ENCODE measurements at places on chromosomes 5 and 9.

GRCh38 chr5:112087222-112087621 is 330.2 kb upstream of the NREP start:
- DNase-seq: no peak

DNA sequence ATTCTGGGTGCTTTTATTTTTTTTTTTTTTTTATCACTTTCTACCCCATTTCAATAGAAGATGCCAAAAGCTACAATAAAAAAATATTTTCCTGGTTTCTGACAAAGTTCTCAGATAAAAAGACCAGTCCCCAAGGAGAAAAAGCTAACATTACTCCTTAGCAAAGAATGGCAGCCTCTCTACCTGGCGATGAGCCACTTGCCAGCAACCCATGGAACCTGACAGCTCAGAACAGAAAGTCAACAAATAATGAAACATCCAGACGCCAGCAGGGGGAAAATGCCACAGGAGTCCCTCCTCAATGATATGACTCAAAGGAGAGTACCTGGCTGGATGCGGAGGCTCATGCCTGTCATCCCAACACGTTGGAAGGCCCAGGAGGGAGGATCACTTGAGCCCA is 123.2 kb downstream of the MYO10 start:
- no peak for DNase-seq

GRCh38 chr9:109745335-109746283 is 34.4 kb upstream of the PALM2AKAP2 start:
- no peak for DNase-seq

DNA sequence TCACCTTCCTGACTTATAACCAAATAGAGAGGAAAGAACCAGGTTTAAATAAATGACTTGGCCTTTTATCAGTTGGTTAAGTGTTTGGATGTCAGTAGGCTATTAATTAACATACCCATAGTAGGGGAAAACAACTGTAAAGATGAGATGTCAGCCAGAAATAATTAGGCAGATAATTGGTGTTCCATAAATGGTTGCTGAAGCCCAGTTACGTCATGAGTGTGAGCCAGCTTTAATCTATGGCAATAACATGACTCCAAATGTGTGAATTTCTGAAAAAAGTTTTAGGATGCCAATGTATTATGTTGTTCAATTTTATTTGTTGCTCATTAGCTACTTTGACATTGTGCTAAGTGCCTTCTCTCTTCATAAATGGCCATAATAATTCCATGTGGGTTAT is 180.5 kb downstream of the FBXL7 start:
- no peak for DNase-seq

DNA sequence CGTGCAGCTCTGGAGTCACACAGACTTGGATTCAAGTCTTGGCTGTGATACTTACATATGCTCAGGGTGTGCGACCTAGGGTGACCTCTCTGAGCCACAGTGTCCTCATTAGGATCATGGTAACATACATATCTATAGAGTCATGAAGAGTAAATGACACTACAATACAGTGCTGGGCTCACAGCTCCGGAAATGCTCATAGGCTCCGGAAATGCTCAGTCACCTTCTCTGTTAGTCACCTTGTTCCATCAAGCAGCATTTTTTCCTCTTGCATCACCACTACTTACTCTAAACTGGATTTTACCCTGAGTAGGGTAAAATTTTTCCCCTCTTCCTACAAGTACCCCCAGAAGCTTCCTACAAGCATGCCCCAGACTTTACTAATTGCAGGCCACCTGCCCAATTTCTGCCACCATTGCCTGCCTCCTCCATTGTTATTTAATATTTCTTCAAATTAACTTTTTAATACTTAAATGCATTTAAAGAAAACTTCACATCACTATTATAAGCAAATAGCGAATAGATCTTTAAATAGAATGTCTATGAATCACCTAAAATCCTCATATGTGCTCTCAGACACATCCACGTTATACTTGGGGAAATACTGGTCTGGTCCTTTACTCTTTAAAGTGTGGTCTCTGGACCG is 147.6 kb upstream of the SPRY4 start:
- DNase-seq: no peak

DNA sequence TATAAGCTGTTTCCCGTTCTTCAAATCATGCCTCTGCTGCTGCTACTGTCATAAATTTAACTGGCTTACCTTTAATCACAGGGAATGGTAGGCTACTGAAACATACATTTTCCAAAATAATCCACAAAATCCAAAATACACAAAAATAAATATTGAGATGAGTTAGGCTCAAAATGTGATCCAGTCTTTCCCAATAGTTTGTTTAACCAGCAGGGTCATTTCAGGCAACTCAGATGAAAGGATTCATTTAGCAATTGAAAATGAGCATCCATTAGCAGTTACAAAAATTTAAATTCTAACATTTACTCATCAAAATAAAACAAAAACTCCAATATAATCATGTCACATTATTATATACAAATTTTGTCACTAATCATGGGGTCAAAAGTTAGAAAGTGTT is 1015.6 kb upstream of the DMAC1 start:
- no peak for DNase-seq

GRCh38 chr5:102974177-102974576 is 145.8 kb downstream of the GIN1 start:
- DNase-seq: no peak

DNA sequence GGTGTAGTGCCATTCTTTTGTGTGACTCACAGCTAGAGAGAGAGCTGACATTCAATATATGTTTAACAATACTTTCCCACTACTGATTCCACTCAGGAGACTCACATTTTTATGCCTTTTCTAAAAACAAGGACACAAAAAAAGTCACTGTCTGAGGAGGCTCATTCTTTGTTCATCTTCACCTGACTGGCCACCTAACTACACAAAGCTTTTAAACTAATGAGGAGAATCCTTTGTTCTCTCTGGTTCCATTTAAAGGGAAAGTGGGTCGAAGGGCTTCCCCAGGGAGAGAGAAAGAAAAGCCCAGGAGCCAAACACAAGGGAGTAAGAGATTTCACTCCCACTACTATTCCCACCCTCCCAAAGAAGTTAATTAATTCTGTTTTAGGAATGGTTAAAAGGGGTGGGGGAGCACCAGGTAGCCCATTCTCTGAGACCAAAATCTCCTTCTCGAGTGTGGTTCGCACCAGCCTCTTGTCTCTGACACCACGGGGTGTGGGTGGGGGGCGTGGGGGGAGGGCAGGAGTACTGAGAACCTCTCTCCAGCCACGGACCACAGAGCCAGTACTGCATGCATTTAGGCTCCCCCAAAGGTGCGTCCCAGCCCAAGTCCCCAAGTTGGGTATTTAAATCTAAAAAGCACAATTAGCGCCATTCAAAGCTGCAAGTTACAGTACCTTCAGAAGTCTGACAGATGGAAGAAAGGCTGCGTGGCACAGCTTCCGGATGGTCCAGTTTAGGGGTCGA is 747 bp downstream of the TRPM3 start:
- no peak for DNase-seq

DNA sequence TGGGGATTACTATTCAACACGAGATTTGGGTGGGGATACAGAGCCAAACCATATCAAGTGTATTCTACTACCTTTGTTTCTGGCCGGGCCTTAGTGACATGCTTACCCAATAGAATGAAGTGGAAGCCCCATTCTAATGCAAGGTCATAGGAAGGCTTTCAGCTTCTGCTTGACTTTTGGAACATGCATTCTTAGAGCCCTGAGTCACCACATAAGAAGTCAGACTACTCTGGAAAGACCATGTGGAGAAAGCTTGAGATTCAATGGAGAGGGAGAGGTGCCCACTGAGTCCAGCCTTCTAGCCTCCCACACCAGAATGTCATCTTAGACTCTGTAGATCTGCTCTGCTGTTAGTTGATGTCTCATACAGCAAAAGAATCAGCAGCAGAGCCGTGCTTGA is 155.7 kb upstream of the FBN2 start:
- DNase-seq: no peak

- no peak for DNase-seq
Measured at GRCh38 chr5:122172207-122172606, 42.9 kb downstream of the ZNF474 start.

DNA sequence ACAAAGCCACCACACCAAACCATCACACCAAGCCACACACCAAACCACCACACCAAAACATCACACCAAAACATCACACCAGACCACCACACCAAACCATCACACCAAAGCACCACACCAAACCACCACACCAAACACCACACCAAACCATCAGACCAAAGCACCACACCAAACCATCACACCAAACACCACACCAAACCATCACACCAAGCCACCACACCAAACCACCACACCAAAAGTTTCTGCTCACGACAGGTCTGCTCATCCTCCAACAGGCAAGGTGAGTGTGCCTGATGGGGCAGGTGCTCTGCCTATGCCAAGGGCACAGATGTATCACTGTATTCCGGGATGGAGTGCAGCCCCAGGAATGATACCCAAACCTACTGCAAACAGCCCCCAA is 87.9 kb upstream of the FSTL4 start:
- DNase-seq: no peak

DNA sequence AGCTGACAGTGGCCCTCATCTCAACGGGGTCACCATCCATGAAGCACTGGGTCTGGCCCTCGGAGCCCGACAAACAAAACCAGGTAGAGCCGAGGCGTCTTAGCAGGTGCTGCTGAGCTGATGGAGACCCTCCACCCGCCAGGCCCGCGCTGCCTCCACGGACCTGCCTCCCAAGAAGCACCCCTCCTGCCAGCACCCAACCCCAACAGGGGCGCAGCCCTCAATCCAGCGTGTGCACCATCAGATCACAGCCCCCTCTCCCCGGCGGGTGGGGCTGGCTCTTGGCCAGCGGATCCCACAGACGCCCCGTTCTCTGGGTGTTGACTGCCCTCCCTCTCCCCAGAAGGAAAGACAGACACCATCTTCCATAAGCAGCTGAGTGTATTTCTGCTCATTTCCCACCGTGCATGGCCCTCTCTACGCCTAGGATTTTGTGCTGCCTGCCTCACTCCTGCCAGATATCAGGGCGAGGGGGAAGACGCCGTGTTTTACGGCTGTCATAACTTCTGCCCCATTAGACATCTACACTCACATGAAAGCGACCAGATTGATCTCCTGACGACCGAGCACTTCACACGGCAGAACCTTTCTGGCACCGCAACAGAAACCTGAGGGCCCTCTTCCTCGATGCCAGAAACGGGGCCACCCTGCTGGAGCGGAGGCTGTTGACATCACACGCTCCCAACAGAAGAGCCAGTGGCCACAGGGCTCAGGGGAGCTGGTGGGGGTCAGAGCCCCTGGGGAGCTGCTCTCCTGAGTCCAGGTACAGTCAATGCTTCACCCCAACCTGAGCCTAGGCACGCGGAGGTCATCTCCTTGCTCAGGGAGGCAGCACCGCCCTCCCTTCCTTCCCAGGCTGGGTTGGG is 12.4 kb downstream of the NACC2 start:
- no peak for DNase-seq

- DNase-seq: no peak
Measured at GRCh38 chr5:17289681-17290539, 72.5 kb downstream of the BASP1 start.

DNA sequence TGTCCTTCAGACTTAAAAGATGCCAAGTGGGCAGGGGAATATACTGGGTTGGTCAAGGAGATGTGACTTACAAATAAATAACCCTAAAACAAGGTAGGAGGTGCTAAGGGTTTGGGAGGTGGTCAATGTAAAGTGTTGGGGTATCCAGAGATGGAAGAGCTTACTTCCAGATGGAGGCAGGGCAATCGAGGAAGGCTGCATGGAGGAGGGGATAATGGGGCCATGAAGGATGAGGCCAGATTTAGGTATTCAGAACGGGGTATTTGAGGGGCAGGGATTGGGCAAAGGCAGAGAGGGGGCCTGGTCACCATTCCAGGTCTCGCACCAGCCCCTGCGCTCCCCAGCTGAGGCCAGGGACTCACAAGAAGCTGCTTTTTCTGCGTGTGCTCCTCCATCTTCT is 57.9 kb upstream of the FBXW11 start:
- no peak for DNase-seq

GRCh38 chr5:161847447-161847846 is 473 bp upstream of the GABRA1 start:
- no peak for DNase-seq

GRCh38 chr9:959105-959504 is 17.4 kb upstream of the DMRT3 start:
- DNase-seq: no peak

GRCh38 chr9:567128-567746 is 274.3 kb upstream of the DMRT1 start:
- no peak for DNase-seq

DNA sequence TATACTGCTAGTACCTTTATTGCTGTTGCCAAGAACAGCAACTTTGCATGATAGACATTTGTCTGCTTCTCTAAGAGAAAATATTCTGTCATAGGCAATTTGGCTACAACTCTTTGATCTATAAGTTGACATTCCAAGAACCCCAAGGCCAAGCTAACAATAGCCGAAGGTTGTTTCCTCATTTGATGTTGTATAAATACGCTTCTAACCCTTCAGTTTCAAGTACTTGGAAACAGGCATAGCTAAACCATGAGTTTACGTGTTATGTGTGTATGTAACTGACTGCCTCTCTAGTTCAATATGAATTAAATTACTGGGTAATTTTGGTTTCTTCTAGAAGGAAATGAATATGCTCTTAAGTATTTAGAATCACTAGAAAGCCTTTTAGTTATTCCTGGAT is 1034.0 kb downstream of the TLE4 start:
- no peak for DNase-seq

DNA sequence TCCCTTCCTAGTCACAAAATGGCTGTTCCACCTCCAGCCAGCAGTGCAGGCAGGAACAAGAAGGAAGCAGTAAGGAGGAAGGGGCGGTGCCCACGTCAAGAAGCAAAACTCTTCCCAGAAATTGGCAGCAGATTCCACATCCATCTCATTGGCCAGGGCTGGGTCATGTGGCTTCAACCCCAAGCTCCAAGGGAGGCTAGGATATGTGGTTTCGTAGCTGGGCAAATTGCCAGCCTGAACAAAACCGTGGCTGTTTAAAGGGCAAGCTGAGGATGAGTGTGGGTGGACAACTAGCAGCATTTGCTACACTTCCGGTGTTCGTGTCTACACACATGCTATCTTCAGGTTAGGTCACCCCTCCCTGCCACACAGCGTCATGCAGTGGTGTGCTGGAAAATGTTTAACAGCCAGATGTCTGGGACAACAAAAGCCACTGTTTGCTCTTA is 92.1 kb upstream of the MAP1B start:
- DNase-seq: peak; percentile 32

DNA sequence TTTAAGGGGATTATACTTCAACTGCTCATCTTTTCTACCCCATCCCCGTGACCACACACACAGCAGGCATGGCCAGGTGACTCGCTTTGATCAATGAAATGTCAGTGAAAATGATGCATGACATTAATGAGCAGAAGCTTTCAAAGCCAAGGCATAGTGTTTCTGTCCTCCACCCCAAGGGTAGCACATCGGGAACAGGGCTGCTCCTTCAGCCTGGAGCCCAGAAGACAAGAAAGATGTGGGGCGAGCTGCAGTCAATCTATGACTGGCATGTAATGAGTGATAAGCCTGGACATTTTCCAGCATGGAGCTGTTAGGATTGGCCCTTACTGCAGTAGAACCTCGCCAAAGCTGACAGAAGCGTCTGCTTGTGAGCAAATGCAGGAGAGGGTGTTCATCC is 122.6 kb upstream of the IRX2 start:
- DNase-seq: no peak

DNA sequence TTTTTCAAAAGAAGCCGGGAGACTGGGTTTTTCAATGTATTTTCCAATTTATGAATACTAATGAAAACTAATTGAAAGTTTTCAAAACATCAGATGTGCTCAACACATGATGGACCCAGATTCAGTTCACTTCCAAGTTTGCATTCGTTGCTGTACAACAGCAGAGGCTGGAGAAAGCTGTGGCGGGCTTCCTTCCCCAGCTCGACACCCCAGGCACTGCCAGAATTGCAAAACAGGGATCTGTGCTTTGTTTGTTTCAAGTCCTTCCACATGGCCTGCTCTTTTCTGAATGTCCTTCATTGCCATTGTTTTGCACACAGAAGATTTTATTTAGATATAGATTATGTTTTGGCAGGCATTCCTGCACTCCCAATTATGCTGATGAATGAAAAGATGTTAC is 30.3 kb upstream of the INSYN2B start:
- no peak for DNase-seq
